Caudate nucleus (tissue), 63 donors: ENCODE measurements at places on chromosomes 12 and 14.

DNA sequence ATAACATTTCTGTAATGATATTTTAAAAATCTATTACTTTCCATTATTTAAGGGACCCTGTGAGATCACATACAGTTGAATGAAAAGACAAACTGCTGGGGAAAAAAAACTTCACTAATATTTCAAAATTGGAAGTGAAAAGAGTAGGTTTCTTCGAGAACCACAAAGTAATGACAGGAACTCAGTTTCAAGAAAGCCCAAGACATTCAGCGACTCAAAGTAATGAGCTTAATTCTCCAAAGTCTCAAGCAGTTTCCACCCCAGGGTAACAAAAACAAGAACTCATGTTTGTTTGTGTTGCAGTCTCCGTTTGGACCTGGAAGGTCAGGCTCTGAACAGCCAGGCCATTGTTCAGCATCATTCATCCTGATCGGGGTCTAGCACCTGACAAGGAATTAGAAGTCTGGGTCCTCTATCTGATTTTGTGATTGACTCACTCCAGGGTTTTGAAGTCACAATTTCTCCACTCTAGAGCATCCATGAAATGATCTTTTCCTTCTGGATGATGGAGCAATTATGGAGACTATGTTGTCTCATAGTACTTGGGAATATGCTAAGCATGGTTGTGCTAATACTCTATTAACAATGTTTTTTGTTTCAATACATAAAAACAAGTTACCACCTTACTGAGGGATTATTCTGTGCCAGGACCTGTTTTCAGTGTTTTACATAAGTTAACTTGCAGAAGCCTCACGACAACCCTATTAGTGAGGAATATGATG, 126.9 kb downstream of the SLC25A21 start:
- no peak for DNase-seq

GRCh38 chr12:123984903-123985302, 11.9 kb downstream of the ZNF664 start:
- DNase-seq: no peak

- no peak for DNase-seq
Measured at GRCh38 chr14:24483604-24484252, 24.3 kb downstream of the CMA1 start.

- no peak for DNase-seq
Measured at GRCh38 chr12:67697443-67697842, 48.9 kb downstream of the DYRK2 start.
